ENCODE measurements at places on chromosomes 5 and 9. TPM values are rescaled to one million over a fixed set of nuclear protein-coding genes. Genes with fewer than 3 reads are reported as not detected.

GRCh38 chr9:14529629-14530028, 163.6 kb downstream of the ZDHHC21 start:
- DNase-seq = no peak

- DNase-seq = no peak
These were observed 166.5 kb upstream of the SLC12A2 start for GRCh38 chr5:127916885-127917573.

- DNase-seq = no peak
These were observed 10.2 kb downstream of the FOCAD start for GRCh38 chr9:20694248-20694647.

GRCh38 chr5:58944221-58944620, 361.3 kb downstream of the RAB3C start:
- DNase-seq = no peak

DNA sequence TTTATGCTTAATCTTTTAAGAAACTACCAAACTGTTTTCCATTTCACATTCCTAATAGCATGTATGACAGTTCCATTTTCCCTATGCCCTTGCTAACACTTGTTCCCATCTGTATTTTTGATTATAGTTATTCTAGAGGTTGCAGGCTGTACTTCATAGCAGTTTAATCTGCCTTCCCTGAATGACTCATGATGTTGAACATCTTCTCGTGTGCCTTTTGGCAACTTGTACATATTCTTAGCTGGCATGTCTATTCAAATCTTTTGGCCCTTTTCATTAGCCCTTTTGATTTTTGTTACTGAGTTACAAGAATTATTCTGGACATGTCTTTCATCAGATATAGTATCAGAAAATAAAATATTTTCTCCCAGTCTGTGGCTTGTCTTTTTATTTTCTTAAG, 320.3 kb downstream of the DIRAS2 start:
- DNase-seq = no peak

GRCh38 chr5:160657068-160657507, 194.9 kb downstream of the ATP10B start:
- DNase-seq = no peak

DNA sequence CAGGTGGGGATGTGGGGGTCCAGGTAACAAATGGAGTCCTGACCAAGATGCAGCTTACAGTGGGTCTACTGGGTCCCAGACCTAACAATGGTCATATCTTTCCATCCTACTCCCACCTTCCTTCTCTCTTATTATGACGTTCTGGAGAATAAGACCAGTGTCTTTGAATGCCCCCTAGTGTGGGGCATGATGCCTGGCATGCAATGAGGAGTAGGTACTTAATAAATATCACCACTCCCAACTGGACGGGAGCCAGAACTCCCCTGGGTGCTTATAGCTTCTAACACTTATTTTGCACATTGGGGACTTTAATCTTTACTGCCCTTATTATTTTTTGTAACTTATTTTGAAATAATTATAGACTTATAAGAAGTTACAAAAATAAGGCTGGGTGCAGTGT, 98.2 kb downstream of the NDFIP1 start:
- no peak for DNase-seq

- DNase-seq = no peak
These were observed 120.4 kb upstream of the CDH9 start for GRCh38 chr5:27158775-27159174.

DNA sequence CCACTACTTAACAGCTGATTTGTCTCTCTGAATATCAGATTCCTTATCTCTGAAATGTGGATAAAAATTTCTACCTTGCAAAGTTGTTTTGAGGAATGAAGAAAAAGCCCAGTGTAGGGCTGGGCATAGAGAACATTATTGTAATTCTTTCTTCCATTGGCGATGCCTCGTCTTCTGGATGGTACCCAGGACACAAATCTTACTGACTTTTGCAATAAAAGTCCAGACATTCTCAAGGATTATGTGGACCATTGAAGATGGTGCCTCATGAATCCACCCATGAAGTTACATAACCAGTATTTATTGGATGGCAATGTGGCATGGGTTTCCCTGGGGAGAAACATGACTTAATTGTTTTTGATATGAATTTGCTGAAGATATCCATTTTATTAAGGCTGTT, 33.1 kb downstream of the NNT start:
- no peak for DNase-seq

DNA sequence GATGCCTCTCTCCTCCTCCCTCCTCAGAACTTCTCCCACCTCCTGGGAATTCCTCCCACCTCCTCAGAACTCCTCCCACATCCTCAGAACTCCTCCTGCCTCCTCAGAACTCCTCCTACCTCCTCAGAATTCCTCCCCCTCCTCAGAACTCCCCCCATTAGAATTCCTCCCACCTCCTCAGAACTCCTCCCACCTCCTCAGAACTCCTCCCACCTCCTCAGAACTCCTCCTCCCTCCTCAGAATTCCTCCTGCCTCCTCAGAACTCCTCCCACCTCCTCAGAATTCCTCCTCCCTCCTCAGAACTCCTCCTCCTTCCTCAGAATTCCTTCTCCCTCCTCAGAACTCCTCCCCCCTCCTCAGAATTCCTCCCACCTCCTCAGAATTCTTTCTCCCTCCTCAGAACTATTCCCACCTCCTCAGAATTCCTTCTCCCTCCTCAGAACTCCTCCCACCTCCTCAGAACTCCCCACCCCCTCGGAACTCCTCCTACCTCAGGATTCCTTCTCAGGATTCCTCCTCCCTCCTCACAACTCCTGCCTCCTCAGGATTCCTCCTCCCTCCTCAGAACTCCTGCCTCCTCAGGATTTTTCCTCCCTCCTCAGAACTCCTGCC, 23.9 kb downstream of the SLC46A2 start:
- DNase-seq = no peak

- DNase-seq = no peak
These were observed 192.6 kb upstream of the MSX2 start for GRCh38 chr5:174531782-174532191.

GRCh38 chr5:113450462-113450861, 15.7 kb upstream of the TSSK1B start:
- DNase-seq = no peak

DNA sequence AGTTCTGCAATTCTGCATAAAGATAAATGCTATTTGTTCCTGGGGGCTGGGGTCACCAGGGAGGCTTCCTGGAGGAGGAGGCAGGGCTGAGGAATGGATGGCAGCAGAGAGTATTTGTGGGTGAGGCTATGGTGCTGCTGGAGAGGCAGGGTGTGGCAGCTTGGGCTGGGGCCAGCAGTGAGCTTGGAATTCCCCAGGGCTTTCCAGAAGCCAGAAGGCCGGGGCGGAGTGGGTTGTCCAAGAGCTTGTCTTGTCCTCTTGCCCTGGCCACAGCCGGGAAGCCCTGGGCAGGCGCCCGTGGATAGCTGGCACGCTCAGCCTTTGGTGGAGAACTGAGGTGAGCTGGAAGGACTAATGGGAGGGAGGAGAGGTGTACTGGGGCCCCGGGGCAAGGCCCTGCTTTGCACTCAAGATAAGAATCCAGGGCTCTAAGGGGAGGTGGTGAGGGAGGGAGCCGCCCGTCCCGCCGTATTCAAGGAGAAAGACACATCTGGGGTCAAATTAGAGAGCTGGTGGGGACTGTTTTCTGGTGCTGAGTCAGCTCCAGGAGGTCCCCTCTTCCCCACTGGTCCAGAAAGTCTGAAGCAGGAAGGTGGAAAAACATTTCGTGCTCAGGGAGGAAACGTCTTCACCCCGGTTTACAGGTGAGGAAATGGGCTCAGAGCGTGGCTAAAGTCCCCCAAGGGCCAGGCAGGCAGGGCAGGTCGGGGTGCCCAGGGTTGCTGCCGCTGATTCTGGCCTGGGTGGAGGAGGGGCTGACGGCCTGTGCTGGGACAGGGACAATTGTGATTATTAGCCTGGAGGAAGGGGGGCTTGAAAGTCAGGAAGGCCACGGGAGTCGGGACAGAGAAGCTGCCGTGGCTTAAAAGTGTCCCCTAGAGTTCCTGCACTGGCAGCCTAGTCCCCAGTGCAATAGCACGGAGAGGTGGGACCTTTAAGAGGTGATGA, 26.9 kb upstream of the CNOT6 start:
- DNase-seq = no peak

GRCh38 chr9:105439428-105439827, 8.4 kb upstream of the FSD1L start:
- DNase-seq = no peak

NPR3 gene
- 0.16 TPM for total RNA-seq

ADGRD2 gene
- not detected for total RNA-seq

ACOT12 gene
- not detected for total RNA-seq

EPB41L4A gene
- 0.27 TPM for total RNA-seq

SLIT3 gene
- 2.0 TPM for total RNA-seq

PSD2 gene
- total RNA-seq = not detected

PCDHGB4 gene
- not detected for total RNA-seq

NRG2 gene
- total RNA-seq = not detected

KIAA0825 gene
- 0.16 TPM for total RNA-seq

ZNF483 gene
- 8.2 TPM for total RNA-seq

HTR4 gene
- not detected for total RNA-seq

GALNT12 gene
- total RNA-seq = 12.0 TPM

C5orf34 gene
- 12.4 TPM for total RNA-seq

LECT2 gene
- total RNA-seq = not detected

Measured in activated naive CD4-positive, alpha-beta T cell treated with anti-CD3 and anti-CD28 coated beads, Interleukin-2, amount 50 U/mL, for 72 hours (primary cell).